SK-N-SH treated with all-trans-retinoic acid at 6 μM for 48 hours (cell line): ENCODE measurements at places on chromosomes 6 and 20.
A peak's percentile ranks its signal among the peaks of the same experiment; 100 is the strongest.

GRCh38 chr20:29306390-29307072, 1950.9 kb upstream of the DEFB115 start:
- no peak for ATAC-seq

DNA sequence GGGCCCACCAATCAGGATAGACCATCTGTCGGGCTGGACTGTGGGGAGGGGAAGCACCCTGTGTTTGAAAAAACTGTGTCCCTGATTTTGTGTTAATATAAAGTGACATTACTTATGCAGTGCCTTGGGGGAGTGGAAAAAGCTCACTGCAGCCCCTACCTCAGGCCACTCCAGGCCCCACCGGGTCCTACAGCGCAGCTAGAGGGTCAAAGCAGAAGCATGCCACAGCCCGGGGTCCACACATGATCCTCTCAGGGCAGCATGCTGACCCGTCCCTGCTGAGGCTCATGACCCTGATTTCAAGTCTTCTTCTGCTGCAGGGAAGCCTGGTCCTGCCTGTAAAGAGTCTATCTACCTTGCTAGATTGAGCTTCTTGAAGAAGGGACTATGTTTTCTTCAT, 133.0 kb upstream of the PLCB4 start:
- no peak for ATAC-seq

GRCh38 chr6:88048578-88048977, 937 bp downstream of the SPACA1 start:
- ATAC-seq: no peak

- ATAC-seq: no peak; the same call in 2 of the 3 replicates
These were observed 833 bp downstream of the RAB5IF start for GRCh38 chr20:36606158-36607066.

DNA sequence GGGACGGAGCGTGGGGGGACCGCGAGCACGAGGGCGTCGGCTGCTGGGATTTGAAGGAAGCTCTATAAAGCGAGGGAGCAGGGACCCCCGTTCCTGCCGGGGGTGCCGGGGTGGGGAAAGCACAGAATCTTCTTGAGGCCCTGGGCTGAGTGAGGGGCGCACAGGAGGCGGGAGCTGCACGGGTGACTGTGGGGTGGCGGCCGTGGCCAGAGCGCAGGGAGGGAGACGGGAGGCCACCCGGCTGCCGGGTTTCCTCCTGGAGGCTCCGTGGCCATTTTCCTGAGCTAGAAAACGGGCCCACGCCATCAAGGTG, 385.1 kb downstream of the SMOC2 start:
- ATAC-seq: no peak

GRCh38 chr6:147099974-147100373, 104.2 kb upstream of the STXBP5 start:
- peak; percentile 89 for ATAC-seq

- no peak for ATAC-seq
These were observed 360.7 kb downstream of the NKAIN2 start for GRCh38 chr6:124164343-124164742.

DNA sequence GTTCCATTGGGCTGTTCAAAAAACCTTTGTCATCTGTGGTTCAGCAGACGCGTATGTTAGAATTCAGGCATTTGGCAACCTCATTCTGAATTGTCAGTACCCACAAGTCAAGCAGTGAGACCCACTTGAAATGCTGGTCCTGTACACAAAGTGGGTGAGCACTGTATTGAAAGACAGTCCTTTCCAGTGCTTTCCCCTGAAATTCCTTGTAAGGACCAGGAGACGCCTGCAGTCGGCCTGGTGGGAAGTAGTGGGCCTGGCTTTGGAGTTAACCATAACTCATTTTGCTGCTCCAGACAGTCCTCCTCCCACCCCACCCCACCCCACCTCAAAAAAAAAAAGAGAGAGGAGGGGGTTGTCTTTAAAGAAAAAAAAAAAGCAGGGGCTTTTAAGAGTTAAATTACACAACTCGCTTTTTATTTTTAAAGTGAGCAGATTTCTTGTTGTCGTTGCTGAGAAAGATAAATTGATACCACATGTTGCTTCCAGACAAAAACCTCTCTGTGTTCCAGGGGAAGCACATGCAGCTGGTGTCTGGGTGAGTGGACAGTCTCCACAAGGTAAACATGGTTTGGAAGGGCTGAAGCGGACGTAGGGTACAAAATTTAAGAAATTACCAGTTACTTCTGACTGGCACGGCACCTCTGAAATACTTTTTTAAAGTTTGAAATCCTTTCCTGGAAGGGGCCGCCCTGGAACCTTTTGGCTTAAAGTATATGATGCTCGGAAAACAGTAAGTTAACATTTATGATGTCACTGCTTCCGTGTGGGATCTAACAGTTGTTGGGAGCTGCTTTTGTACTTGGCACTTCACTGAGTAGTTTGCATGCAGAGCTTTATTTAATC, 95.3 kb downstream of the FOXO3 start:
- peak; percentile 58 for ATAC-seq

GRCh38 chr20:18904192-18904591, 90.6 kb downstream of the SCP2D1 start:
- no peak for ATAC-seq

DNA sequence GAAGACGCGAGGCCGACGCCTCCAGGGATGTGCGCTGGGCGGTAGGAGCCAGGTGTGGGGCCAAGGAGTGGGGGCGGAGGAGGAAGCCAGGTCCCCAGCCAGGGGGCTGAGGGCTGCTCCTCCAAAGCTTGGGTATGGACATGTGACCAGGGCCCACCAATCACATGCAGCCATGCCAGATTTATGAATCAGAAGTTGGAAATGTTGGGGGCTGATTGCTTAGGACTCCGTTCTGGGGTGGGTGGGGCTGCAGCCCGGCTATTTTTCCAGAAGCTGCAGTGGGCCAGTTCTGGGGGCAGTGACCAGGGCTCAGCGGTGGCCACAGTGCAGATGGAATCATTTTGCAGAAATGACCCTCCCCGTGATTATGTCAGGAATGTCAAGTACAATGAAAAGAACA, 96.0 kb downstream of the CEBPB start:
- ATAC-seq: peak; percentile 82

- ATAC-seq: peak; percentile 93
These were observed 15.2 kb upstream of the ROS1 start for GRCh38 chr6:117440706-117441525.

- peak; percentile 79 for ATAC-seq
These were observed 21.5 kb downstream of the LAMA4 start for GRCh38 chr6:112232845-112233256.

DNA sequence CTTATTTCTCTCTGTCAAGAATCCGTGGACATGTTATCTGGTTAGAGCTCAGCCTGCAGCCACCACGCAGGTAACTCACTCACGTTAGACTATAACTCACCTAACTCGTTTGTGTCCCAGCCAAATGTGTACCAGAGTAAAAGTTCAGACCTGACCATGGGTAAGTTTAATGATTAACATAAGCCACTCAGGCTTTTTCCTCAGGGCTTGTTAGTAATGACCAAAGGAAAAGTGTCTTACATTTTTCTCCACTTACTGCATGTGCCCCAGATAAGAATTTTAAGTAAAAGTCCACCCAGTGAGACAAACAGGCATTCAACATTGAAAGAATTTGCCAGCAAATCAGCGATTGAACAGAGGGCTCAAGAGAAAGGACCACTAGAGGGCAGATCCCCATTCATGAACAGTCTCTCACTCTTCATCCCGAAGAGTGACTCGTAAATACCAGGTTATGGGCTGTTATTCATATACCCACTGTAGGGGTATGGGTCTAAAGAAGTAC, at the start of gene PKHD1:
Gene PKHD1 (minus strand): TSS at position 116 of the 502 bp plus-strand sequence. CDS start 2,680 bp downstream, outside the sequence.
- peak; percentile 53; the same call in 2 of the 3 replicates for ATAC-seq

DNA sequence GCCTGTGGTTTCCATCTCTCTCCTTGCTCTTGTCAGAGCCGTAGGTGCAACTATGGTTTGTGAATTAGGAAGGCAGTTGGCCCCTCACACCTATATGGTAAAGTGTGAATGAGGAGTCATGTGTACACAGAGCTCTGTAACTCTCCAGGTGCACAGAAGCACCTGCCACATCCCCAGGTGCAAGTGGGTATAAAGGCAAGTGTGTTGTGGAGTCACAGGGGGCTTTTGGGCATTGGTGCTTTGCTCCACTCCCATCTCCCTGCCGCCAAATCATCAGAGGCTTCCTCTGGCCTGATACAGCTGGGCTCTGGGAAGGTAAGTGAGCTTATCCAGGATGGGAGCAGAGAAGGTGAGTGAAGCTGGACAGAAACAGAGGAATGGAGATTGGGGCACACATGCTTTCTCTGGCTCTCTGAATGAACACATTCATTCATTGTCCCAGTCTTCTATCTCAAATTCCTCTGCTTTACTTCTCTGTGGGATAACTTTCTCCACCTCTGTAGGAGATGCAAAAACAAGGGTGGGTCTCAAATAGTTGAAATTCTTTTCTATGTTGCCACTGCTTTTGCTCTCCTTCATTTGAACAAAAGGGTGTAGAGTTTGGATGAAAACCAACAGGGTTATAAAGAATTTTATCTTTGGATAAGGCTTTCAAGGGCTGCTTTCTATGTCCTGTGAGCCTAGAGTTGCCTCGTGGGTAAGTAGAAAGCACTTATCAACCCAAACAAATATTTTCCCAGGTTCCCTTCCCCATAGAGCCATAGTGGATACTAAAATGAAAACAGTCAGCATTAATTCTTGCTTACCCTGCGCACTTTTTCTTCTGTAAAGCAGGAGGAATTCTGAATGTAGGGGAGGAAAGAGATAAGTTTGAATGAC, 45.0 kb upstream of the RIPOR2 start:
- peak; percentile 46 for ATAC-seq

DNA sequence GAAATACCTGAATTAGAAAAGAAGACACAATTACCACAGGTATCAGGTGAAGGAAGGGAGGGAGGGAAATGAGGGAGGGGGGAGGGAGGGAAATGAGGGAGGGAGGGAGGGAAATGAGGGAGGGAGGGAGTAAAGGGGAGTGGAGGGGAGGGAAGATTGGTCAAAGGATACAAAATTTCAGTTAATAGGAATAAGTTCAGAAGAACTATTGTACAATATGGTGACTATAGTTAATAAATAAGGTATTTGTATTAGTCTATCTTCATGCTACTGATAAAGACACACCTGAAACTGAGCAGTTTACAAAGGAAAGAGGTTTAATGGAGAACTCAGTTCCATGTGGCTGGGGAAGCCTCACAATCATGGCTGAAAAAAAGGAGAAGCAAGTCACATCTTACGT, 185.7 kb downstream of the EYA2 start:
- no peak for ATAC-seq

GRCh38 chr6:150196942-150197745, 54.3 kb downstream of the PPP1R14C start:
- ATAC-seq: no peak

DNA sequence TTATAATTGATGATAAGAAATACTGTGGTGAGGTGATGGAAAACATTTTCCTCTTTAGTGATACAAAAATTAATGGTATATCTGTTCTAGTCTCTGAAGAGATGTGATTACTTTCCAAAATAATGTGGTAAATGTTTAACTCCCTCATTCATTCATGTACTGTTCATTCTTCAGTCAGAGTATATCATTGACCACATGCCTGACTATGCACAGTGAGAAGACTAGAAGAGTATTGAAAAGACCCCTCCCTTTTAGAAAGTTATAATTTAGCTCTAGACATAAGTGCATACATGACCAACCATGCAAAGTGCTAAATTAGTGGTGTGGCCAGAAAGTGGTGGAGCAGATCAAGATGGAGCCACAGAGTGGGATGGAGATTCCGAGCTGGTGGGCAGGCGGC, 133.0 kb downstream of the CLIC5 start:
- ATAC-seq: no peak

- no peak for ATAC-seq
These were observed 76.1 kb upstream of the TFAP2D start for GRCh38 chr6:50637267-50637666.

- ATAC-seq: no peak
These were observed 128.8 kb upstream of the CDH4 start for GRCh38 chr20:61123286-61123685.

DNA sequence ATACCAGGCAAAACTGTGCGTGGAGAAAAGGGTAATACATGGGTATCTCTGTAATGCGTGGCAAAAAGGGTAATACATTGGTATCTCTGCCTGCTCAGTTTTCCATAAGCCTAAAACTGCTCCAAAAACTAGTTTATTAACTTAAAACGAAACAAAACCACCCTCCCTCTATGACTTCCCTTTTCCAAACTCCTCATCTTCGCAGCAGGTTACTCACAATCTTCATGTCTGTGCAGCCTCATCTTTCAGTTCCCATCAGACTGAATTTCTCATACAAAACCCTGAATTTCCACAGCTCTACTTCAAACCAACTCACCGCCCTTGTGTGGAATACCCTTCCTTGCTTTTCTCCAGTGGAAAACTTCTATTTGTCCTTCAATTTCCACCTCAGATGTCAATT, 199.4 kb downstream of the PHACTR1 start:
- no peak for ATAC-seq

DNA sequence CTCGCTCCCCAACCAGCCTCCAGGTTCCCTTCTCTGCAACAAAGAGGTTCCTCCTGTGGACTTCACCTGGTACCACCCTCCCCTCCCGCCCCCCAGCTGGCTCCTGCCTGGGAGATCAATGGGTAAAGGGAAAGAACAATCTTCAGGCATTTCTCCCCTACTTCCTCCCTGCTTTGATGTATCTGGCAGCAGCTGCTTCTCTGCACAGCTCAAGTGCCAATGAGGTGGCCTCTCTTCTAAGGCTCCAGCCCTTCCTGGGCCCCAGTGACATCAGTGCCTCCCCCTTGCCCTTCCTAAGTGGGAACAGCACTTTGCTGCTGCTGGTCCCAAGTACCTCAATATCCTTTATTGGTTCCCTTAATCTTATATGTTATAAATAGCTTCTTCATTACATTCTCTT, 23.5 kb downstream of the MOCS1 start:
- ATAC-seq: no peak

DNA sequence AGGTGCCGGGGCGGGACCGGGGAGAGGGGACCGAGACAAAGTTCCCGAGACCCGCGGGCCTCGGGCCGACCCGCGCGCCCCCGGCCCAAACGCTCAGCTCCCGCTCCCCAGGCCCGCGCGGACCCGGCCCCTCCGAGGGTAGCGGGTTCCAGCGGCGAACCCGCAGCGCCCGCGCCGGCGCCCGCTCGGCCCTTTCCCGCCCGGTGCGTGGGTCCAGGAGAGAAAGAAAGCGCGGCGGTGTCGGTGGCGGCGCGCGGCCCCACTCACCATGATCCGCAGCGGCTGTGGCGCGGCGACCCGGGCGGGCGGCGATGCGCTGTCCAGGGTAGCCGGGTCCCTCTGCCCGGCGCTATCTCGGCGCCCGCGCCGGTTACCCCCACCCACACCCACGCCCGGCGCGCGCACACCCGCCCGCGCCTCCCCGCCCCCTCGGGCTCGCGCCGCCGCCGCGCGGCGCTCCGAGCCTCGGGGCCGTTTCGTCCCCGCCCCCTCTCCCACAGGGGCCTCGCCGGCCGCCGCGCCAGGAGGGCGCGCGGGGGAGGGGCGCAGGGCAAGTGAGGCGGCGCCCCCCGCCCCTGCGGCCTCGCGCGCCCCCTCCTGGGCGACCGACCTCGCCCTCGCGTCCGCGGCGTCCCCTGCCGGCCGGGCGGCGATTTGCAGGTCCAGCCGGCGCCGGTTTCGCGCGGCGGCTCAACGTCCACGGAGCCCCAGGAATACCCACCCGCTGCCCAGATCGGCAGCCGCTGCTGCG, at the start of gene ELOVL2:
Gene ELOVL2 (minus strand): TSS at position 345 of the 751 bp plus-strand sequence. CDS start 75 bp downstream, at position 270.
- peak; percentile 88 for ATAC-seq
